ENCODE measurements at places on chromosomes 2 and 18. TPM values are rescaled to one million over a fixed set of nuclear protein-coding genes. Genes with fewer than 3 reads are reported as not detected.

The FBXO48 gene
- total RNA-seq, result 1.7 TPM

The KCNE4 gene
- 2.0 TPM for total RNA-seq

The NEU2 gene
- not detected for total RNA-seq

The AMER3 gene
- total RNA-seq, result not detected

All from gastrocnemius medialis (tissue), 4 donors.